Daoy (cell line): ENCODE measurements at places on chromosomes 11 and 22.
A peak's percentile ranks its signal among the peaks of the same experiment; 100 is the strongest.

- no peak for DNase-seq
These were observed 30.8 kb upstream of the WNT11 start for GRCh38 chr11:76237000-76237649.

DNA sequence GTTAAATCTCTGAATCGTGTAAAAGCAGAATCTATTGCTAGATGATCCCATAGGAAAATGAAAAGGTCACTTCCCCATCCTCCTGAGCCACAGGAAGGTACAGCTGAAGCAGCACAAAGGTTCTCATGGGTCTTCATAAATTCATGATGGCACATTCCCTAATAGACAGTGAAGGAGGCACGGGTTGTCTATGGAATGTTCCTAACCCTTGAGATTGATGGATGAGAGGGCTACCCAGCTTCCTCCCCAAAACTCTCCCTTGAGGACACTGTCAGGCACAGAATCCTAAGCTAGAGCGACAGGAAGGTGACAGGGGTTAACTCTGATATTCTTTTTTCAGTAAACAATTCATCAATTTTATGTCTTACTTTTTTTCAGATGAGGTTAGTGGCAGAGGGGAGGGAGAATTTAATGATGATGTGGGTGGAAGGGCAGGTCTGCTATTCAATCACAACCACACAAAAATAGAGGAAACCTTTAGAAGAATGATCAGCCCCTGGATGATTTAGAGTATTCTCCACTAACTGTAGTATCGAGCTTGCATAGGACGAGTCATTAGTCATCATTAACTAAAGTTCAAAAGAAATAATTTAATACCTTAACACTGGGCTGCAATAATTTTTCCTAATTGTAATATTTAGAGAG lies 33.1 kb downstream of the SEZ6L start:
- DNase-seq, result no peak

GRCh38 chr11:75326439-75326810 lies 25.0 kb downstream of the ARRB1 start:
- DNase-seq, result peak; percentile 30

DNA sequence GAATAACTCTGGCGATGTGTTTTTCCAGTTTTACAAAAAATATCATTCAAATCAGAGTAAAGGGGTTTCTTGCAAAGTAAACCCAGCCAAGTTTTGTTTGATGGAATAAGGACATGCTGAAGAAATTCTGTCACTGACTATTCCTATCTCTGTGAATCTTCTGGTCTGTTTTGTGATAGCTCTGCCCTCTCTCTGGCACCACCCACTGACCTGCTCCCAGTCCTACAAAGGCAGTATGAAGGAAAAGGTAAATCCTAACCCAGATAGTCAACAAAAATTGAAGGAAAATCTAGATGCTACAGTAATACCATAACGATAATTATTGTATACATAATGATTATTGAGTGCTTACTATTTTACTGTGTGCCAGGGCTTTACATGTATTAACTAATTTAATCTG lies 76.3 kb upstream of the TP53AIP1 start:
- DNase-seq, result no peak

DNA sequence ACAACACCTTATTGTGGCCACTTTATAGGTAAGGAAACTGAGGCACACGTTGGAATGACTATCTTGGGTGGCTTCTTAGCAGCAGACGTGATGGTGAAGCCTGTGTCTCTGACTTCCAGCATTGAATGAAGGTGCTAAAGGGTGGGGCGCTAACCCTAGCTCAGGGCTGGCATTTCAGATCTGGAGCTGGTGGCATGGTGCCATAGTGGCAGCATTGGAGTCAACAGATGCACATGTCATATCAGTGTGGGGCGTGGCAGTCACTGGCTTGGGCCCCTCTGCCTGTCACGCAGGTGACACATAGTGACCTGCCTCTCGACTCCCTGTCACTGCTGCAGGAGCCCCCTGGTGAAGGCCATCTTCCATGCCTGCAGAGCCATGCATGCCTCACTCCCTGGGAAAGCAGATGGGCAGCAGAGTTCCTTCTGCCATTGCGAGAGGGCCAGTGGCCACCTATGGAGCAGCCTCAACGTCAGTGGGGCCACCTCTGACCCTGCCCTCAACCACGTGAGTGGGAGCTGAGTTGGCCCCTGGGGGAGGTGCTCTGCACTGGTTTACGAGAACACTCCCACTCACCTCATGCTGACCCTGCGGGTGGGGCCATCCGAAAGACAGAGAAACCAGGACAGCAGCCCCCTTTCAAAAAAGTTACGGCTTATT lies 14.8 kb downstream of the SHISA8 start:
- DNase-seq, result no peak

- no peak for DNase-seq
These were observed 33.1 kb upstream of the IPO7 start for GRCh38 chr11:9351321-9351881.

GRCh38 chr22:49670456-49671330 lies 157.0 kb downstream of the BRD1 start:
- DNase-seq, result peak; percentile 20

DNA sequence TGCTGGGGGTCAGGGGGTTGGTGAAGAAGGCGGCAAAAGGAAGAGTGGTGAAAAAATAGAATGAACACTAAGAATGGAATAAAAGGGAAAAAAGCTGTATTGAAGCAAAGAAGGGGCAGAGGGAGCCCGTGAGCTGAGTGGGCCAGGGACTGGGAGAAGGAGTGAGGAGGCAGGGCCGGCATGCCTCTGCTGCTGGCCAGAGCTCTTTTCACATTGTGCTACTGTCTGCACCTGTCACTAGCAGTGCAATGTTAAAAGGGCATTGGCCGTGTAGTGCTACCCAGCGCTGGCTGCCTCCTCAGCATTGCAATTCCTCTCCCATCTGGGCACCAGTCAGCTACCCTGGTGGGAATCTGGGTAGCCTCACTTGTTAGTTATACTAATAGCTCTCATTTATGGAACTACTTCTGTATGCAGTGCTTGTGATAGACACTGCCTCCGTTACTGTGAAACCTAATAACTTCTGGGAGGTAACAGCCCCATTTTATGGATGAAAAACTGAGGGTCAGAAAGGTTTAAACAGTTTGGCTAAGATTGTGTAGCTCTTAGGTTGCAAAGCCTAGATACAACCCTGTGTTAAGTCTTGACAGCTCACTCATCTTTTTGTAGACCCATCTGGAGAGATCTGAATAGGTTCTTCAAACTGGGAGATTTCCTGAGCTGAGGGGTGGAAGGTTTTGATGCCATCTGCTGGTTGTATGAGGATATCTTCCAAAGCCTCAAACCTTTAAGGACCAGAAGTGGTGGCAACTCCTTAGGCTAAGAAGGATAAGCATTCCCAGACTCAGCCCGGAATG lies 8.5 kb downstream of the YPEL4 start:
- DNase-seq, result peak; percentile 36

GRCh38 chr11:7427733-7428132 lies 57.6 kb upstream of the OLFML1 start:
- DNase-seq, result no peak

DNA sequence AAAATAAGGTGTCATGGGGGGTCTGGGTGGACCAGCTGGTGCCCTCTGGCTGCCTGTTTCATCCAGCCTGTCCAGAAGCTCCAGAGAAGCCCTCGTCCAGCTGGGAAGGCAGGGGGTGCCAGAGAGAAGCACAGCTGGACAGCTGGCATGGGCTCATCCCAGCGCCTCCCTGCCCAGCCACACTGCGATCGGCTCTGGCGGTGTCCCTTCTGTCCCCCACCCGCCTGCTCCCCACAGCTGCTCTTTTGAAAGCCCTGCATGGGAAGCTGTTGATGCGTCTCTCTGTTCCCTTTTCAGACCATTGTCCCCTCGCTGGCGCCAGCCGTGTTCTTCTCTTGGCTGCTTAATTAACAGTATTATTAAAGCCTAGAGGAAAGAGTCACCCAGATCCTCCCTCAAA lies 86.5 kb downstream of the MN1 start:
- no peak for DNase-seq

- DNase-seq, result peak; percentile 46
These were observed 6.3 kb downstream of the NRXN2 start for GRCh38 chr11:64716473-64717267.

GRCh38 chr22:42773167-42773566 lies 52.5 kb upstream of the A4GALT start:
- DNase-seq, result no peak

DNA sequence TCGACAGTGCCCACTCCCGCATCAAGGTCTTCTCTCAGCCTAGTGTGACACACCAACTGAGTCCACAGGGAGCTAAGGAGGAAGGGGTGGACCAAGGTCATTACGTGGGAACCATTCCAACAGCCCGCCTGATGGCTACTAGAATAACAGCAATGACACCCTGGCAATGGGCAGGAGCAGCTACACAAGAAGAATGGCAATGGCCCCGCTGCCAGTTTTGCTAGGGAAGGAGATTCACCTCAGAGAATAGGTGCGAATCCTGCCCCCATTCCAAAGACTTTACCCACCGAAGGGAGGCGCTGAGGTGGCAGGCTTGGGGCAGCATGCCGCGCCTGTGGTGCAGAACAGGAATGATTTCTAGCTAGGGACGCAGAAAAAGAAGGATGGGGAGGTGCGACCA lies 9.1 kb downstream of the WT1 start:
- no peak for DNase-seq

DNA sequence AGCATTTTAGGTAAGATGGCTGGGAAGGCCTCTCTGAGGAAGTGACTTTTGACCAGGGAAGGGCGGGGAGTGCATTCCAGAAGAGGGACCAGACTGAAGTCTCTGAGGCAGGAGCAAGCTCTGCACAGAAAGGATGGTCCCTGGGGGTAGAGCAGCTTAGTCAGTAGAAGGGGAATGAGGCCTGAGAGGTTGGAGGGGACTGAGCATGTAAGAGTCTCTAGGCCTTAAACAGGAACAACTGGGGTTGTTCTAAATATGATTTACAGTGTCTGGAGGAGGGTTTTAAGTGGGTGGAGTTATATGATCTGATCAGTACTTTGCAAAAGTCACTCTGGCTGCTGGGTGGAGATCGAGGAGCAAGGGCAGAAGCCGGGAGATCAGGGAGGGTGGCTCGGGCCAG lies 31.7 kb upstream of the TEF start:
- no peak for DNase-seq
